ENCODE measurements at places on chromosomes 3 and 15.

- peak; percentile 34 for DNase-seq
These were observed 56.8 kb upstream of the LCTL start for GRCh38 chr15:66622591-66623022.

- DNase-seq: peak; percentile 4
These were observed 251.2 kb upstream of the VEPH1 start for GRCh38 chr3:157754451-157754850.

DNA sequence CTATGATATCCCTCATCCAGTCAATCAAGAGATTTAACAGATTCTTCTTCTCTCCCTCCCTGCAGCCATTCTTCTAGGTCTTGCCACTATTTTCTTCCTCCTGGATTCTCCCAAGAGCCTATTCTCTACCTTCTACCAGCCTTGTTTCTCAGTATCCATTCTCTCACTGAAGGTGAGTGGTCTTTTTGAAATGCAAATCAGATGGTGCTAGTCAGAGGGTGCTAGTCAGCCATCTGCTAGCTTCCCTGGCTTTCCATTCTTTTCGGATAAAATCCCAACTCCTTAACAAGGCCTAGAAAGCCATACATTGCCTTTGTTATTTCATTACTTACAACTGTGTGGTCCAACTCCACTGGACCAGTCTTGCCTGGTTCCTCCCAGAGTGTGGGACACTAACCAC lies 734.3 kb upstream of the CFAP20DC start:
- DNase-seq: no peak

GRCh38 chr3:102158080-102158740 lies 276.6 kb upstream of the ZPLD1 start:
- no peak for DNase-seq
